ENCODE measurements at places on chromosomes 2 and 18.
A peak's percentile ranks its signal among the peaks of the same experiment; 100 is the strongest.

DNA sequence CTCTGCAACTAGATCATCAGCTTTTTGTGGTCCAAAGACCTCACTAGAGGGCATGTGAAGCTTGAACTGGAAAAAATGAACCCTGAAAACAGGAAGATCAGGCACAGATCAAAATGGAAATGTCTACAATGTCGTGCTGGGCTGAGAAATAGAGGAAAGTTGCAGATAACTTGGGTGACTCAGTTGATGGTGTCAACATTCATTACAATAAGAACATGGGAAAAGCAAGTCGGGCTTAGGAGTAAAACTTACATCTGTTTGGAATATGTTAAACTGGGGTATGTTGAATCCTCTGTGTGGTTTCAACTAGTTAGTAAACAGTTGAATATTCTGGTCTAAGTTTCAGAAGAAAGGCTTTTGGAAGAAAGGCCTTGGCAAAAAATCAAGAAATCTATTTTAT, 940.4 kb downstream of the ERBB4 start:
- no peaks in the 10 kb centered on the region for H3K27me3 ChIP-seq
- no peaks in the 10 kb centered on the region for H3K4me1 ChIP-seq
- H3K36me3 ChIP-seq, result no peaks in the 10 kb centered on the region
- no peak overlapping the region for H3K27ac ChIP-seq
- no peak for DNase-seq

GRCh38 chr2:180601016-180601415, 379.4 kb upstream of the UBE2E3 start:
- no peak overlapping the region for H3K27ac ChIP-seq
- H3K4me1 ChIP-seq, result no peaks in the 10 kb centered on the region
- no peaks in the 10 kb centered on the region for H3K36me3 ChIP-seq
- H3K27me3 ChIP-seq, result no peaks in the 10 kb centered on the region
- no peak overlapping the region for H3K4me3 ChIP-seq
- no peak for DNase-seq

GRCh38 chr2:9336241-9336575, 87.1 kb downstream of the ITGB1BP1 start:
- no peaks in the 10 kb centered on the region for H3K27me3 ChIP-seq
- no peak overlapping the region for H3K4me3 ChIP-seq
- no peak for DNase-seq
- H3K27ac ChIP-seq, result peak overlapping the region; percentile 64

GRCh38 chr2:134634054-134634753, 84.6 kb downstream of the TMEM163 start:
- no peak for DNase-seq
- no peaks in the 10 kb centered on the region for H3K36me3 ChIP-seq
- no peak overlapping the region for H3K4me3 ChIP-seq

DNA sequence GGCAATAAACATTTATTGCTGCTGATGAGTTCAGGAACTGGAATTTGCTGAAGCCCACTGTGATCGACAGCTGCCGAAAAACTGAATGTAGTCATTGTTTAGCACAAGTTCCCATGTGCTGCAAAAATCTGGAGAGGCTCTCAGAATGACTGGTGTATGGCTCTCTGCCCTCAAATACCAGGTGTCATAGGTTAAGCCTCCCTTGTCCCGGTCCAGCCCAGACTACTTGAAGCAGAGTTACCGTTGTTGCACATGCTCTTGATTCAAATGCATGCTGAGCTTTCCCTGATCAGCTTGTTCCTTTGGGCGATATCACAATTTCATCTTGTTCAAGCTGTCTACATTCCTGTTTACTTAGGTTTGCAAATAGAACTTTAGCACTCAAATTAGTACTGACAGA, 625.2 kb downstream of the CPS1 start:
- no peaks in the 10 kb centered on the region for H3K36me3 ChIP-seq
- H3K27ac ChIP-seq, result no peak overlapping the region
- no peak overlapping the region for H3K4me3 ChIP-seq
- H3K4me1 ChIP-seq, result no peaks in the 10 kb centered on the region

DNA sequence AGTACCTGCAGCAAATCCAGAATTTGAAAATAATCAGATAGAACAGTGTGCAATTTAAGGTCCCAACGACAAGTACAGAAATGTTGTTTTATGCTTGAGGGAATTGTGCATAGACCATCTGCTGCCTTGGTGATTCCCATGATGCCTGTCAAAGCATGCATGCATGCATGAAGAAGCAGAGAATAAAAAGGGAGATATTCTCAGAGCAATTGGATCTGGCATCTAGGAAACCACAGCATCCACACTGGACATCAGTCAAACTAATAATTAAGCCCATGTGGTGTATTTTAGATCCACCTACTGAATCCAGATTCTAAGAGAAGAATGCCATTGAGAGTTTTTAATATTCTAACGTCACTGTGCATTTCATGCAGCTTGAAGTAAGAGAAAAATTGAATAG, 361.2 kb downstream of the FSIP2 start:
- H3K27ac ChIP-seq, result no peak overlapping the region
- no peak overlapping the region for H3K4me3 ChIP-seq
- no peaks in the 10 kb centered on the region for H3K4me1 ChIP-seq

DNA sequence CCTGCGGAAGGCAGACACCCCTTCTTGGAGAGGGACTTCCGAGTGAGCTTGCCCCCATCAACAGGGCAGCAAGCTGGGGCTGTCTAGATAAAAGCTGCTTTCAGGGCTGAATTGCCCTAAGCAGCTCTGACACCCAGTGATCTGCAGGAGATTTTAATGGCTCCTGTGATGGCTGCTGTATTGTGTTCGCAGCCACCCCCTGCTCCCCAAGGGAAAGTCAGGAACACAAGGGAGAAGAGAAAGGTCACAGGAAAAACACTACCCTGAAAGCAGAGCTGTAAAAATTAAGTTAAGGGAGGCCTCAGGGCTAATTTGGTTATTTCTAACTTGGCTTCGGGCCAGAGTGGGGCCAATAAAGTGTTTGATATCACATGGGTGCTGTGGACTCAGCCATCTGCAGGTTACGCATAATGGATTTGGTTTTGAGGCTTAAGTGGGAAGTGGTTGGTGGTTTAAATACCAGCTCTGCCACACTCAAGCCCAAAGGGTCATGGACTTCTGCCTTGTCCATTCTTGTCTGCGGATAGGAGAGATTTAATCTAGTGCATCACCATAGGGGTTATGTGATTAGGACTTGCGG, 147.6 kb downstream of the CLIP4 start:
- DNase-seq, result no peak
- H3K36me3 ChIP-seq, result no peaks in the 10 kb centered on the region
- H3K27me3 ChIP-seq, result no peaks in the 10 kb centered on the region
